GM19239 (cell line): ENCODE measurements at places on chromosomes 12 and 14.

- no peak for DNase-seq
Observed at GRCh38 chr12:68163560-68164081, 4.1 kb upstream of the IFNG start.

DNA sequence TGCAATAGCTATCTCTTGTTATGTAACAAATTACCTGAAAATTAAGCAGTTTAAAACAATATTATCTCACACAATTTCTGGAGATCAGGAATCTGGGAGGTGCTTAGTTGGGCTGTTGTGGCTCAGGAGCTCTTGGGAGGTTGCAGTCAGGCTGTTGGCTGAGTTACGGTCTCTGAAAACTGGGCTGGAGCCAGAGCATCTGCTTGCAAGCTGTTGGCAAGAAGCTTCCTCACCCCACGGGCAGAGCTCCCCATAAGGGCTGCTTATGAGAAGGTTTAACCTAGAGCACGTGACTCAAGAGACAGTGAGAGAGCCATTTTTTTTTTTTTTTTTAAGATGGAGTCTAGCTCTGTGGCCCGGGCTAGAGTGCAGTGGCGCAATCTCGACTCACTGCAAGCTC lies 346.8 kb downstream of the ATP23 start:
- no peak for DNase-seq

DNA sequence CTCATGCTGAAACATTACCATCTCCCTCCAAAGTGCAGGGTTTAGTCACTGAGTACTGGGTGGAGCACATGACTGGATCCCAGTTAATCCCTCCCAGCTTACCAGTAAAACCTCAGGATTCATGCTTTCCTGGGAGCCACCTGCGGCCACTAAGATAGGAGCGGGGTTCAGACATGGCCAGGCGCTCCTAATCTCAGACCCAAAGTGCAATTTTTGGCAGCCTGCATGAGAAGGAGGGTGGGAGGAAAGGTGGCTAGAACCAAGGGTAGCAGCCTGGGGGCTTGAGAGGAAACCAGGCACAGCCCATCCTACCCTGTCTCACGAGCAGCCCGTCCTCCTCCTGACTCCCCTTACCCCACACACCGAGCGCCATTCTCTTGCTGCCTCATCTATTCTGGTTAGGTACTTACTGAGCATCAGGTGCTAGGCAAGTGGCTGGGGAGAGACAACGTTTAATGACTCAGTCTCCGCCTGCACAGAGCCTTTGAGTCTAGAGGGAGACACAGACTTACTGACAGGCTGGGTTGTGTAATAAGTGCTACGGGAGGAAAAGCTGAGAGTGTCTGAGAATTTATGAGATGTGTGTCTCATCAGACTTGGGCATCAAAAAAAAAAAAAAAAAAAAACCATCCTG lies 9.9 kb downstream of the GPRC5A start:
- no peak for DNase-seq

DNA sequence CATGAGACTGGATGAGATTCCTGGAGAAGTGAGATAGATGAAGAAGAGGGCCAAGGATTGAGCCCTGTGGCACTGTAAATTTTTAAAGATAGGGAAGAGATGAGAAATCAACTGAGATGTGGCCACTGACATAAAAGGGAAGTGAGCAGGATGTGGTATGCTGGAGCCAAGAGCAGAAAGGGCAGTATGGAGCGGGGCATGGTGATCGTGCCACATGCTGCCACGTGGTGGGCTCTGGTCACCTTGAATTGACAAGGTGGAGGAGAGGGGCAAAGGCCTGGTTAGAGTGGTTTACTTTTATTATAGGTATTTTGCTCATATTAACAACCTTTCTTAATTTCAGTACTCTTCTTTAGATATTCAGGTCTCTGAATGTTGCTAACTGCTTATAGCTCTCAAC lies 257.9 kb downstream of the NEDD1 start:
- no peak for DNase-seq

DNA sequence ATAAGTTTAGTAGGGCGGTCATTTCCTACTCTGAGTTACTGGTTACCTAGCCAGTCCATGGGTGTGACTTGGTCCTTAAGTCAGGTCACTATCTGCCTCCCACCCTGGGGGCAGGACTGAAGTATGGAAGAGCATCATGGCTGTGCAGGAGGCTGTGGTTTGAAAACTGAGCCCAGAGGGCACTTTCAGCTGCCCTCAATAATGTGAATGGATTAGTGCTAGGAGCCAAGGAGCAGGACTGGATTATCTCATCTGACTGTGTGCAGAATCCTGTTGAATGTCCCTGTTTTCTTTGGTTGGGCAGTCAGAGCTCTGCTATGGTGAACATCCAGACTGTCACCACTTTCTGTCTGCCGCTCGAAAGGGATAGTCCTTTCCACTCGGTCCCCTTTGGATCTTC lies 1.6 kb downstream of the ATXN7L3B start:
- DNase-seq: no peak

DNA sequence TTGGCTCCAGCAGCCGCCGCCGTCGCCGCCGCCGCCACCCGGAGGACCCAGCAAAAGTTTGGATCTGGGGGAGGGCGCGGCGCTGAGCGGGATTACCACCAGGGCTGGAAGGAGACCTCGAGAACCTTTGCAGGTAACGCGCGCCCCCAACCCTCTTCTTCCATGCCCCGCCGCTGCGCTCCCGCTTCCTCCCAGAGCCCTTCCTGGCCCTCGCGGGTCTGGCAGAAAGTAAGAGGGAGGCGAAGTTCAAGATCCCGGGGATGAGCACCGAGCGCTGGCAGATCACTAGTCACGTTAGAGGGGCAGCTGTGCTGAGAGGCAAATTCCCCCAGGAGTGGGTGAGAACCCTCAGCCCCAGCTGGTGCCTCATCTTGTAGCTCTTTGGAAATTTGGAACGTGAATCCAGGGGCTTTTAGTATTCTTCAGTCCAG lies 3.9 kb downstream of the FLRT2 start:
- no peak for DNase-seq

DNA sequence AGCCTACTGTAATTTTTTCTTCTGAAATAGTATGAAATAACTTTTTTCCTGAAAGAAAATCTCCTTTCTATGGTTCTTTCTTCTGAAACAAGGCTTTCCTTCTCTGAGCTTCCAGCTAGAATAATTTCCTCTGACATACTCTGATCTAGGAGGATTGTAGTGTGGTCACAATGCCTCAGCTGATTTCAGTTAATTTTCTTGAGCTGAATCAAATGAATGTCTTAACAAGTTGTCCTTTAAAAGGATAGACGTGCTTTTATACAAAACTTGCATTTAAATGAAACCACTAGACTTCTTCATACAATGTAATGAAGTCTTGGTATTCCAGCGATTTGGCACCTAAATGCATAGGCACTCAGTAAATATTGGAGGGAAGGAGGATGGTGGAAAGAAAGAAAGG lies 94.4 kb downstream of the BICD1 start:
- no peak for DNase-seq

GRCh38 chr14:85702997-85703396 lies 173.1 kb downstream of the FLRT2 start:
- no peak for DNase-seq

DNA sequence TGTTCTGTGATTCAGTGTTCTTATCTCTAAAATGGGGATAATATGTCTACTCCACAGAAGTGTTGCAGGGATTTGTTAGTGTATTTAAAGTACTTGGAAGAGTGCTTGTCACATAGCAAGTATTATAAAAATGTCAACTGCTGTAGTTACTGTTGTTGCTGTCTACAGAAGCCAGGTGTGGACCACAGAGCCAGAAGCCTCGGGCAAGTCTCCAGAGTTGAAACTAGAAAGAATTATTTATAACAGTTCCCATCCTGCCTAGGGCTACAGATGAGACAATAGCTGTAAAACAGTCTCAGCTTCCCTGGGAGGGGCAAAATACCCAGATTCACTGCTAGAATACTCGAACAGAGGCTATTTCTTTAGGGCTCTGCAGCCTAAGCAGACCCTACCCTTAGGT lies 55.4 kb upstream of the FUT8 start:
- no peak for DNase-seq

- no peak for DNase-seq
Observed at GRCh38 chr12:94670075-94670474, 19.7 kb upstream of the TMCC3 start.

DNA sequence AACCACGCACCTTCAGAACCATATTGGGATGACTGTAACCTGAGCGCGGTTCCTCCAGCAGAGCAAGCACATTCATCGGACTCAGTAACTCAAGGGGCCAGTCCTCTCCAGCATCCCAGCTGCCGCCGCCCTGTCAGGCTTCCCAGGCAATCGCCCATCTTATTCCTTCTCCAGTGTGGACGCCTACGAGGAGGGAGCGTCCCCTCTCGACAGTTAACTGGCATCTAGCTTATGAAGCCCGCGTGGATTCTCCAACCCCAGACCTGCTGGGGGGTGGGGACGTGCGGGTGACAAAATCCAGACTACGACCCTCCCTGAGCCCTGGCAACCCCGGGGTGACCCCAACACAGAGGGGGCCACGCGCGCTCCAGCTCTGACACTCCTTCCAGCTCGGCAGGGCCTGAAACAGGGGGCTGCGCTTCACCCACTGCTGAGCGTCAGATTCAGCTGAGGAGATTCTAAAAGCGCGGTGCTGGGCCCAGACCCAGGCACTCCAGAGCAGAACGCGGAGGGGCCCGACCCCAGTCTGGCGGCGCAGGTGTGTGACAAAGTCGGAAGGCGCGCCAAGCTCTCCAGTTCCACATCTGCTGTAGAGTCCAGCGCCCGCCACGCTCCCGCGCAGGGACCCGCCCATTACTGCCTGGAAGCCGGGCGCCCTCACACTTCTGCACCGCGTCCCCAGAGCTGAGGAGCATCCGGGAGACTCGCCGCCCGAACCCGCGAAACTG lies 43.9 kb upstream of the ESR2 start:
- no peak for DNase-seq

GRCh38 chr14:102235275-102235897 lies 69.6 kb downstream of the MOK start:
- DNase-seq: peak; percentile 91
